ENCODE measurements at places on chromosomes 2 and 18.

DNA sequence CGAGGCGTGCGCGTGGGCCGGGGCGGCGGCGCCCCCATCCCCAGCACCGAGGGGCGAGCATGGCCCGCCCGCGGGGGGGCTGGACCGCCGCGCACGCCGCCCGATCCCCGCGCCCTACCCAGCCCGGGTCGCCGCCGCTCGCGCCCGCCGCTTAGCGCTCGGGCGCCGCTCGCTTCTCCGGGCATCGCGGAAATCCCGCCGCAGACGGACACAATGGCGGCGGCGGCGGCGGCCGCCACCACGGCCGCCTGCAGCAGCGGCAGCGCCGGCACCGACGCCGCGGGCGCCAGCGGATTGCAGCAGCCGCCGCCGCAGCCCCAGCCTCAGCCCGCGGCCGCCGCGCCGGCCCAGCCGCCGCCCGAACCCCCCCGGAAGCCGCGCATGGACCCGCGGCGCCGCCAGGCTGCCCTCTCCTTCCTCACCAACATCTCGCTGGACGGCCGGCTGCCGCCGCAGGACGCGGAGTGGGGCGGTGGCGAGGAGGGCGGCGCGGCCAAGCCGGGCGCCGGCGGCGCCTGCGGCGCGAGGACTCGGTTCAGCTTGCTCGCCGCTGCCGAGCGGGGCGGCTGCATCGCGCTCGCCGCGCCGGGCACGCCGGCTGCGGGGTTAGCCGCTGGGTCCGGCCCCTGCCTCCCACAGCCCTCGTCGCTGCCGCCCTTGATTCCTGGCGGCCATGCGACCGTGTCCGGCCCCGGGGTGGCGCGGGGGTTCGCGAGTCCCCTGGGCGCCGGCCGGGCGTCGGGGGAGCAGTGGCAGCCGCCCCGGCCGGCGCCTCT, 453 bp downstream of the CABLES1 start:
- peak; percentile 53 for DNase-seq

DNA sequence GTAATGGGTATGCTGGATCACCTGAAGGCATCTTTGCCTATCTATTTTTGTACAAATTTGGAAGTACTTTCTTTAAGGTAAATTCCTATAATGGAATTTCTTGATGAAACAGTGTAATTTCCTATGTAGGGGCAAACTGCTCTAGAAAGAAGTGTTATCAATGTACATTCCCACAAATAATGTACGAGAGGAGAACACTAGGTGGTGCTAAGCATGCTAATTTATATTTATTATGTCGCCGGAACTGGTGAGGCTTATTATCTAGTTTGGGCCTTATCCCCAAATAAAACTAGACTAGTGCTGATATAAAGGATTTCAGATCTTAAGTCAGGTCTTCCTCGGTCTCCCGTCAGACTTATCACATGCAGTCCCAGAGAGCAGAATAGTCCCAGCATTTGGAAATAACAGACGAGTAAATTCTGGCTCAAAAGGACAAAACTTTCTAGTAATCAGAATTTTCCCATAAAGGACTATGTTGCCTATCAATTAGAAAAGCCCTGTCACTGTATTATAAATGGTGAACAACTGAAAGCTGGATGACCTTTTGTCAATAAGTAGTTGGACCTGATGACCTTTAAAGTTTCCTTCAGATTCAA, 86.9 kb upstream of the RBBP8 start:
- peak; percentile 23 for DNase-seq

DNA sequence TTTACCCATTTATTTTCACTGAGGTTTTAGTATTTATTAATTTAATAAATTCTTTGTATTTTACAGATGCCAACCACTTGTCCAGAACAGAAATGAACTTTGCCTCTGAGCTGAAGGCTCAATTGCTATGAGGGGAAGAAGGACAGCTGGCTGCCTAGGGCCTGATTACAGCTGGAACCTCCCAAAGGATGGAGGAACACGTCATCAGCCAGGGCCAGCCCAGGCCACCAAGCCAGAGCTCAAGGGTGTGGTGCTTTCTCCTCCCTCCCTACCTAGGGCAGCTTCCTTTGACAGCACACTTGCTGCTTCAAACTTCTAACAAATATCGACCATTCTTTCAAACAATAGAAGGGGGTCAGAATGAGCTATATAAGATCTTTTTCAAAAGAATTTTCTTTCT, 19.7 kb upstream of the RIOK3 start:
- no peak for DNase-seq

GRCh38 chr2:11677136-11678055, 7.4 kb upstream of the NTSR2 start:
- DNase-seq = no peak

- no peak for DNase-seq
Measured at GRCh38 chr2:159998961-159999360, 63.5 kb downstream of the PLA2R1 start.

DNA sequence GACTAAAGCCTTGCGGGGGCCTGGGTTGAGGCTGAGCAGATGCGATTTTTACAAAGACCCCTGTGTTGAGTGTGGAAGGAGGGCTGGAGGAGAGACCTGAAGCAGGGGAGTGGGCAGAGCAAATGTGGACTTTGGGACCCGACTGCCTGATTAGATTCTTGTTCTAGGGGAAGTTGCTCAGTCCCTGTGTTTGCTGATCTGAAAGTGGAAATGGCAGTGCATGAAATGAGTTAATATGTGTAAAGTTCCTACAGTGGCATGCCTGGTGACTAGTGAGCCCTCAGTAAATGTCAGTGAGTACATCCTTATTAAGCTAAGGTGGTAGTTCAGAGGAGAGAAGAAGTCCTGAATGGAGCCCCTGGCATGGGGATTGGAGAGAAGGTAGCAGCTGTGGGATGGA, 52.3 kb downstream of the ARMC9 start:
- no peak for DNase-seq

DNA sequence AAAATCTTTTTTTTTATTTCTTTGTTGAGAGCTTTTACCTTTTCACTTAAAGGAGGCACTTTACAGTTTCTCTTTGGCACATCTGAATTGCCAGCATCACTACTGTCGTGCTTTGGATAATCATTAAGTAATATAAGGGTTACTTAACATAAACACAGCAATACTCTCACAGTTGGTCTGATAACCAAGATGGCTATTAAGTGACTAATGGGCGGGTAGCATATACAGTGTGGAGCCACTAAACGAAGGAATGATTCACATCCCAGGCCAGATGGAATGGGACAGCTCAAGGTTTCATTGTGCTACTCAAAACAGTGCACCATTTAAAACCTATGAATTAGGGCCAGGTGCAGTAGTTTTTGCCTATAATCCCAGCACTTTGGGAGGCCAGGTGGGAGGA, 28.1 kb downstream of the USP37 start:
- no peak for DNase-seq

DNA sequence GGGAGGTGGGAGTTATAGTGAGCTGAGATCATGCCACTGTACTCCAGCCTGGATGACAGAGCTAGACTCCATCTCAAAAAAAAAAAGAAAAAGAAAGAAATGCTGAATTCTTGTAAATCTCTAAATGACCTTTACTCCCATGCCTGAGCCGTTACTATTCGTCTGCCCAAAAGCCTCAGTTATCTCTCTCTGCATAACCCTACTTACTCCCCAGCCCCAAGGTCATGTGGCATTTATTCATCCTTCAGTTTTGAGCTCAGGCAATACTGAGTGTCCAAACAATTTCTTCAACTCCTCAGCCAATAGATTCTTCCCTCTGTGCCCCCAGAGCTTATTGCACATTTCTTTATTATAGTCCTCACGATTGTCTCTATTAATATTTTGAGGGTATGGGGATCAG, 28.8 kb downstream of the RAB1A start:
- no peak for DNase-seq

GRCh38 chr2:78977661-78978145, 47.8 kb upstream of the REG3G start:
- DNase-seq = peak; percentile 59

- peak; percentile 64 for DNase-seq
Measured at GRCh38 chr2:230226051-230226551, 565 bp downstream of the SP140 start.

GRCh38 chr2:189379287-189379630, 62.0 kb upstream of the WDR75 start:
- no peak for DNase-seq

DNA sequence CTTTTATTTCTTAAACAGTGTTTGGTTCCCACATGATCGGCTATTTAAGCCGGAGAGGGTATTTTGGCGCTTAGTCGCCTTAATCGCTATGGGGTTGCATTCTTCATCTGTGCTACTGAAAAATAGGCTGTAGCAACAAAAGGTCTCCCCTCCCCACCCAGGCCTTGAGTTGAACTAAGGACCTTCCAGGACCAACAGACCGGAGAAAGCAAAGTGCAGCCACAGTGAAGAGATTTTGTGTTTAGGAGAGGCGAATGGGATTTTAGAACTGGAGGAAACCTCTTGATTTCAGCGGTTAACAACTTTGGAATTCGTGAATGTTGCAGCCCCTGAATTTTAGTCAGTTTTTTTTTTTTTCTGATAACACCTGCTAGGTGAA, 1.4 kb downstream of the ITGA6 start:
- DNase-seq = no peak

DNA sequence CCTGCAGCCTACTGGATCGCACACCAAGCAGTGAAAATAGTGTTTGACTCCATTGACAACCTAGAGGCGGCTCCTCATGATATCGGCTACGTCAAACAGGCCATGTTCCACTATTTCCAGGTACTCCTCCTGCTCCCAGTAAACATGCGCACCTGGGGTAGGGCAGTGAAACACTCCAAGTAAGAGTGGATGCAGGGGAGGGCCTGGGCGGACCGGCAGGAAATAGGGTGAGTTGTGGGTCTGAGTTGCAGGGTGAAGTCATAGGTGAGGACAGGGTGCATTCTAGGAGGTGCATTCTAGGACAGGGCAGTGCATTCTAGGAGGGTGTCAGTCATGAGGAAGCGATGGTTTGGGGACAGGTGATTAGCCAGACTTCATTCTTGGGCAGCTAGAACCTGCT, 5.0 kb downstream of the NAGK start:
- DNase-seq = no peak

DNA sequence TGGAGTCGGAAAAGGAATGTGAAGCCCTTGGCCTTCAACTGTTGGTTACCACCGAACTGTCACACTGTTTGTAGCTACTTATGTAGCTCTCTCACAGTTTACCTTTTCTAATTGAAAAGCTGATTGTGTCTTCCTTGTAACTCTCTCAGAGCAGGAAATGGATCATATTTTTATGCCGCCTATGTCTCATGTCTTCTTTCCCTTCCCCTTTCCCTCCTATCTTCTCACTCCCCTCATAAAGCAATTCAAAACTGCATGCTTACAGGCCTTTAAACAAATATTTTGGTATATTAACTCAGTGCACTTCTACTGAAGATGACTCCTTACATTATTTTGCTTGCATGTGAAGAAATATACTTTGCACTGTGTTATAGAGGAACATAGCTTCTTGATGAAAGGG, 6.0 kb downstream of the SLC39A10 start:
- no peak for DNase-seq

DNA sequence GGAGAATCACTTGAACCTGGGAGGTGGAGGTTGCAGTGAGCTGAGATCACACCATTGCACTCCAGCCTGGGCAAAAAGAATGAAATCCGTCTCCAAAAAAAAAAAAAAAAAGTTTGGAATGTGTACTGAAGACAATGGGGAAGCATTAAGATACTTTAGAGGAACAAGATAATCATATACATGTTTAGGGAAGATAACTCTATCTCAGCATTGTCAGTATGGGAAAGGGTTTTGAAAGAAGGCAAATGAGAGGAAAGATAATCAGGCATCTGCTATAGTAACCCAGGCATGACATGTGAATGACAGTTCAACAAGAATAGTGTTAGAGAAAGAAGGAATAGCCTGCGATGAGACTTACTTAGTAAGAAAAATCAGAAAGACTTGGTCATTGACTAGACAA, 112.0 kb downstream of the ATAD2B start:
- DNase-seq = no peak

DNA sequence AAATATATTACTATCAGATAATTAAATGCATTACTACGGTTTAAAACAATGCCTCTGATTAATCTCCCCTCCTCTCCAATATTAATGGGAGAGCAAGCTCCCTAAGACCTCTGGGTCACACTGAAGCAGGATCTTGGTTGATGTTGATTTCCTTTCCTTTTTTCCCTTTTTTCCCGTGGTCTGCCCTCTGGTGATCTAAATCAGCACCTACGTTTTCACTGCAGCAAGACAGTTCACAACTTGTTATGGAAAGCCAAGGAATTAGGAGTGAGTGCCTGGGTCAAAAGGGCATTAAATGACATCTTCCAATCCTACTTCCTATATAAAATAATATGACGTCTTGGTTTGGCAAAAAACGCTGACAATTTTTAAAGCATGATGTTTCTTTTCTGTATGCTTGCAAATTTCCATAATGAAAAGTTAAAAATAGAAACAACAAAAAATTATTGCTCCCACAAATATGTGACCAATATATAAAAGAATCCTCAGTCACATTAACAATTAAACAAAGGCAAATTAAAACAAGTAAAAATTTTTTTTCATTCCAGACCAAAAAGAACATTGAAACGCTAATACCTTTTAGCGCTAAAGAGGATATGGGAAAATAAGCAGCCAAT, 7.9 kb upstream of the CFAP36 start:
- DNase-seq = no peak
